ENCODE measurements at places on chromosomes 4 and X.

- no peak for DNase-seq
These were observed 11.0 kb upstream of the MAMLD1 start for GRCh38 chrX:150352114-150352513.

DNA sequence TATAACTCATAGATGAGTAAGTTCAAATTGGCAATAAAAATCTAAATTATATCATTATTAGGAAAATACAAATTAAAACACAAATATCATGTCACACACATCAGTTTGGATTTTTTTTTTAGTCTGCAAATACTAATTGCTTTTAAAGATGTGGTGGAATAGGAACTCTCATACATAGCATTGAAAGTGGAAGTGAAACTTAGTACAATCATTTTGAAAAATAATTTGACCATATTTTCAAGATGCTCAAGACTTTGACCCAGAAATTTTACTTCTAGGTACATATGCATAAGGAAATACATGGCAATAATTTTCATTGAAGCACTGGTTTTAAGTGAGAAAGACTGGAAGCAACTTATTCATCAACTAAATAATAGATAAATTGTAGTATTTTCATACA is 147.5 kb upstream of the SMIM31 start:
- no peak for DNase-seq

DNA sequence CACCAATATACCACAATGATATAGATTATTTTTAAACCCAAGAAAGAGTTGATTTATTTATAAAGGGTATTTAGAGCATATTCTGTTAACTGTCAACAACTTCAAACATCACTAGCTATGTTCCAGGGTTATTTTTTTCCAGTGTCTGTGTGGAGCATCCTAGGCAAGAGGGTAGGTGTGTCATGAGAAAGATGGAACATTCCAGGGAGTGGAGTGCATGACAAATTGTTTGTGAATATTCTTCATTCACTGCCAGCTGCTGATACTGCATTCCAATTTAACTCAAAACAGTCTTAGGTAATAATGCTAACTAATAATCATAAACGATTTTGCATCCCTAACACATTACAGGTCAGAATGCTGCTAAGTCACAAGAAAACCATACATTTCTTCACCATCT is 148.7 kb upstream of the RASGEF1B start:
- DNase-seq, result no peak

- no peak for DNase-seq
These were observed 93.9 kb upstream of the IL13RA1 start for GRCh38 chrX:118633530-118633929.

DNA sequence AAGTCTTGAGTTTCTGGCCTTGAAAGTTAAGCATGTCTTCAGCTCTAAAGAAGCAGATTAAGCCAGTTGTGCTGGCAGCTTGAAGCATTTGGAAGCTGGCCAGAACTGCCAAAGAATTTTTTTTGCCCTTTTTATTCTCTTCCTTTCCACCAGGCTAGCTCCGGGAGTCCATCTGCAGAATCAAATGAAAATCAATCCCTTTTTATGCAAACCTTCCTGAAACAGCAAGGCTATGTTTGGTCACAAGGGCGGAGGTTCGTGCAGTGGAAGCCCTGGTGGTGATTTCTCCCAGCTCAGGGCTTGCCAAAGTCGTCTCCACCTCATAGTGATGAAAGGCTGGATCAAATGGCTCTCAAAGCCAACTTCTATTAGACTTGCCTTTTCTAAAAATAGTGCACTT is 21.6 kb upstream of the C4orf54 start:
- DNase-seq, result no peak

GRCh38 chrX:63330681-63331080 is 20.5 kb downstream of the SPIN4 start:
- DNase-seq, result peak; percentile 65

DNA sequence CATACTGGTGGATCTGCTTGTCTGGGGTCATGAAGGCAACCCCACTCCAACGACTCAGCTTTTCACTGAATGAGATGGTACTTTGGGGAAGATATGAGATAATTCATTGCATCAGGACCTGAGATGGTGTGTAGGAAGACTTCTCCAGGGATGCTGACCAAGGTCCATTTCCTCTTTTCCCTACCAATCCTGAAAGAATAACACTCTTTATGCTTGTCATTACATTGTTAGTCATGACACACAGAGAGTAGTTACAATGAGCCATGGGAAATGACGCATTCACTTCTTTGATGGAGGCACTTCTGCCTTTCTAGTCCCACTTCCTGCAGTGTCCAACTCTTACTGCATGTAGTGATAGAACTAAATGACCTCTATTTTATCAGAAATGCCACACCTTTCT is 58.6 kb downstream of the AREG start:
- DNase-seq, result no peak

Measured in natural killer cell treated with Interleukin-12 subunit alpha and Interleukin-12 subunit beta and Interleukin-15 and Interleukin-18, amount 100 ng/mL, for 72 hours (primary cell).